ENCODE measurements at places on chromosomes 6 and 20.

DNA sequence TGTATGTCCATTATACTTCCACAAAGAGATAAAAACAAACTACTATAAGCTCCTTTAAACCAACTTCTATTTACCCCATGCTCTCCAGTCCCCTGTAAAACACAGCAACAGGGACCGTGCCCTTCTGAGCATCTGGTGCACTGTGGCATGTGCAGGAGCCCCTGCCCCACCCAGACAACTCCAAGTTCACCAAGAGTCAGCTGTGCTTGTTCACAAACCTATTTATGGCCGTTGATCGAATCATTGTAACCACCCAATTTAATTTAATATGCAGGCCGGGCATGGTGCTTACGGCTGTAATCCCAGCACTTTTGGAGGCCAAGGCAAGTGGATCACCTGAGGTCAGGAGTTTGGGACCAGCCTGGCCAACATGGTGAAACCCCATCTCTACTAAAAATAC lies 13.7 kb upstream of the BLCAP start:
- no peak overlapping the region for H3K4me3 ChIP-seq
- H3K27ac ChIP-seq = no peak overlapping the region
- H3K4me1 ChIP-seq = no peaks in the 10 kb centered on the region
- H3K27me3 ChIP-seq = peaks cover 4% of the 10 kb centered on the region
- H3K36me3 ChIP-seq = no peaks in the 10 kb centered on the region

- no peaks in the 10 kb centered on the region for H3K27me3 ChIP-seq
- H3K4me3 ChIP-seq = no peak overlapping the region
- DNase-seq = no peak
- H3K36me3 ChIP-seq = no peaks in the 10 kb centered on the region
These were observed 292.3 kb upstream of the EYS start for GRCh38 chr6:65999288-65999791.

DNA sequence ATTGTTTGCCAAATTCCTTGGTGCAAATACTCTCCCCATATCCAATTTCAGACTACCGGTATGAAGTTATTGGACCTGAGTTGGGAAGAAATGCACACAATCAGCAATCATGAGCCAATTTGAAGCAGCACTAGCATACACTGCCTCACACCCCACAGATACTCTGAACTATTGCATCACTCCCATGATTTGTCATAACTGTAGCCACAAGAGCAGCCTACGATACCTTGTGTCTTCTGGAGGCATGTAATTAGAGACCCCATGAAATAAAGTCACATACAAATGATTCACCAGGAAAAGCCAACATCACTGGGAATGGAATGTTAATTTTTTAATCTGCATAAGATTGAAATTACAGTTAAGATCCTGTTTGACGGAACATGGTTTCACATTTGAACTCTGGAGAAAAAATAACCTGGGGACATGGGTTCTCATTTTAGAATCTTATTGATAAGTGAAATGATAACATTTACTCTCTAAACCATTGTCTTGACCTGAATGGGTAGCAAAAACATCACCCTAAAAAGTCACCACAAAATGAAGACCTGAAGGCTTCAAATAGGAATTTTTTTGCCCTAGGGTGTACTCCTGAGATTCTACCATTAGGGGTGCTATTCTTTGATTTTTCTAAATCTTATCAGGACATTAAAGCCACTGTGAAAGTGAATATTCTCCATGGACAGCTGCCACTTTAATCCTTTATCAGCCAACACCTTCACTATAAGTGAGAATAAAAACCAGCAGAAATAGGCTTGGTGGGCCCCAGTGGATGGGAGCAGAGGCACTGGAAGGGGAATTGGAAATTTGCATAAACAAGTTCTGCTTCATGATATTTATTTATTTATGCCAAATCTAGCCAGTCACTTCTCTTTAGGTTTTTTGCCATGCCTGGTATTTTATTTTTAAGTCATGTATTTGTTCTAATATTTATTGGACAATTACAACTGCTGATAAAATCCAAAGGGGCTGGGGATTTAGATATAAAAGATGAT lies 34.5 kb upstream of the HBS1L start:
- H3K27me3 ChIP-seq = no peaks in the 10 kb centered on the region
- H3K4me3 ChIP-seq = peak overlapping the region; percentile 36
- no peak for DNase-seq
- no peak overlapping the region for H3K27ac ChIP-seq
- H3K36me3 ChIP-seq = no peaks in the 10 kb centered on the region
- H3K4me1 ChIP-seq = peaks cover 4% of the 10 kb centered on the region

DNA sequence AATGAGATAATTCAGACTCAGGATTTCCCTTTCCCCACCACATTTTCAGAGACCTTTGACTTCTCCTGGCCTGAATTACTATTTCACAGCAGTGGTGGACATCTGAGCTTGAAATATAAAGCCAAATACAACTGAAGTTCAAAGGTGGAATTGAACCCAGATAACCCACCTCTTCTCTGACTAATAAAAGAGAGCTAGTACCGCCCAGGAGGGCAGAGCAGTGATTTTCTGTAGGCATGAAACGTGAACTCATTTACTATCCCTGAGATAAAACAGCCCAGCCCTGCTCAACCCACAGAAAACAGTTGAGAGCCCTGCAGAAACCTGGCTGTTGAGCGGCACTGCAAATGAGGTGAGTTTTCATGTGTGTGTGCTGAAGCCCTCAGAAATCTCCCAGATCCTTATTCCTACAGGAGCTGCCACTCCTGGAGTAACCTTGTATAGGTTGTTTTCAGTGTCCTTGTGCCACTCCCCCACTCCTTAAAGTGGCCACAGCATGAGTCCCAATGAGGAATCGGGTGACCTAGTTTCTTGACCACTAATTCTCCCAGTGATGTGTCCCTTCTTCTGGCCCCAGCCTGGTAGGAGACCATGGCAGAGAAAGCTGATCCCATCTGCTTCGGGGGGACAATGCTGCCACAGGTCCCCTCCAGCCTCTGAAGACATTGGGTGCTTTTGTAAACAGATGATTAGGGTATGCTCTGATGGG lies 99.2 kb downstream of the NOL4L start:
- H3K27ac ChIP-seq = no peak overlapping the region
- DNase-seq = no peak
- H3K4me1 ChIP-seq = peaks cover 29% of the 10 kb centered on the region

Data from lower lobe of right lung (tissue), 2 donors.